NCI-H2029 (cell line): ENCODE measurements at places on chromosomes 6 and 20.

DNA sequence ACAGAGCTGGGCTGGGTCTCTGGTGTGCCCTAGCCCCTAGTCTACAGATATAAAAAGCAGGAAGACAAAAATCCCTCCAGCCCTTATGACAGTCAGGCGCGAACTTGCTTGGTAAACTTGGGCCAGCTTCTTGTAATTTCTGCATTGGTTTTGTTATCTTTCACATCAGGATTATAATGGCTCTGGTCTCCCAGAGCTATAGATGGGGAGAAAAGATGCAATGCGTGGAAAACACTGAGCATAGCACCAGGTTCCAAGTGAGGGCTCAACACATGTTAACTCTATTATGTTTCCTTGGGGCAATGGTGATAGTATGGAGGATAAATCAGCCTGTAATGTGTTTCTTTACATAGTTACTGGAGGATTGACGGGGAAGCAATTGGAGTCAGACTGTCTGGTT is 246.8 kb upstream of the KCNG1 start:
- no peak for DNase-seq

DNA sequence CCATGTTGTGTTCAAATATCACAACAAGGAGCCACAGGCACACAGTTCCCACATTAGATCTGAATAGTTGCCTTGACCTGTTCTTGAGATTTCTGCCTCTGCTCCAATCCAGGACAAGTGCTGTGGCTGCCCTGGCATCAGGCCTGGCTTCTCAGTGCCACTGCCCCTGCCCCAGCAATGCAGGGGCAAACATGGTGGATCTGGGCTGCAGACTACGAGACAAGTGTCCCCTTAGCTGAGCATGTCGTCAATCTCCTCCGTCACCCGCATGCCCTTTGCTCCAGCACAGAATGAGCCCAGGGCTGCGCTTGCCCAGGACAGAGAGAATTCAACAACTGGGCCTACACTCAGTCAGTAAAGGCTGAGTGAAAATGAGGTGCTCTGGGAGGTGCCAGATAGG is 201.6 kb downstream of the SYNDIG1 start:
- no peak for DNase-seq

DNA sequence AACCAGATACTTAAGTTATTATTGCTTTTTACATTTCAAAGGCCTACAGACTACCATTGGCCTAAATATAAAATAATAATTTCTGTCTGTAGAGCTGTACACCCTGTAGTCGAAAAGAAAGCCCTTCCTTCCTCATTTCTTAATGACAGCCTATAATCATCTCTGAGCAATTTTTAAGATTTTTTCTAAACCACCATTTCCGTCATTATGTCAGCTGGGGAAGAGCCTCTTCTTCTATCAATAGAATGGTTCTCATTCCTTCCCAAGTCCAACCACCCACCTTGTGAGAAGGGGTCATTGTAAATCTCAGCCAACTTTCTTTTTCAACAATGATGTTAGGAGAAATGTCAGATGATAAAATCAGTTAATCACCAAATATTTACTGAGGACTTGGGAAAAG is 91.8 kb downstream of the PLEKHG1 start:
- no peak for DNase-seq

DNA sequence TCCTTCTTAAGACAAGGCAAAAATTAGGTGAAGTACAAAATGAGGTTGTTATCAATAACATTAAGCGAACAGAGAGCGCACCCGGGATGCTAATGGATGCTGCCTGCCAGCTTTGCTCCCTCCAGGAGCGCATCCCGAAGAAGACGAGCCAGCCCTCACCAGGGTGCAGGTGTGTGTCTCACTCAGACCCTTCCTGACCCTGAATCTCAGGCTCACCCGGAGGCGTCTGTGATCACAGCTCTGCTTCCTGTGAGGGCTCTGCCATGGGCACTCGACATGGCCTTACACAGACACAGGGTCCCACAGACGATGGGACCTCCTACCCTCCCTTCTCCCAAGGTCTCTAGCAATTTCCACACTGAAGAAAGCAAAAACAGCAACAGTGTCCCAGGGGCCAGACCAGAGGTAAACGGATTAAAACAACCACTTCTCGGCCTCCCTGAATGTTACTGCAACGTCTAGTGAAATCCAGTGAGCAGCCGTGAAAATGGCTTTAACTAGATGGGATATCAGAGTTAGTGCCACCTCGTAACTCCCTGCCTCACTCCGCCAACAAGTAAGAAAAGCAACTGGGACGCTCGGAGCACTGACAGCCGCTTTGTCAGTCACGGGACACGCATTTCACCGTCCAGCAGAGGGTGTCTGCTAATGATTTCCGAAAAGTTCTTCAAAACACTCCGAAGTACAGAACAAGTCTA is 11.7 kb downstream of the ZBTB46 start:
- no peak for DNase-seq

DNA sequence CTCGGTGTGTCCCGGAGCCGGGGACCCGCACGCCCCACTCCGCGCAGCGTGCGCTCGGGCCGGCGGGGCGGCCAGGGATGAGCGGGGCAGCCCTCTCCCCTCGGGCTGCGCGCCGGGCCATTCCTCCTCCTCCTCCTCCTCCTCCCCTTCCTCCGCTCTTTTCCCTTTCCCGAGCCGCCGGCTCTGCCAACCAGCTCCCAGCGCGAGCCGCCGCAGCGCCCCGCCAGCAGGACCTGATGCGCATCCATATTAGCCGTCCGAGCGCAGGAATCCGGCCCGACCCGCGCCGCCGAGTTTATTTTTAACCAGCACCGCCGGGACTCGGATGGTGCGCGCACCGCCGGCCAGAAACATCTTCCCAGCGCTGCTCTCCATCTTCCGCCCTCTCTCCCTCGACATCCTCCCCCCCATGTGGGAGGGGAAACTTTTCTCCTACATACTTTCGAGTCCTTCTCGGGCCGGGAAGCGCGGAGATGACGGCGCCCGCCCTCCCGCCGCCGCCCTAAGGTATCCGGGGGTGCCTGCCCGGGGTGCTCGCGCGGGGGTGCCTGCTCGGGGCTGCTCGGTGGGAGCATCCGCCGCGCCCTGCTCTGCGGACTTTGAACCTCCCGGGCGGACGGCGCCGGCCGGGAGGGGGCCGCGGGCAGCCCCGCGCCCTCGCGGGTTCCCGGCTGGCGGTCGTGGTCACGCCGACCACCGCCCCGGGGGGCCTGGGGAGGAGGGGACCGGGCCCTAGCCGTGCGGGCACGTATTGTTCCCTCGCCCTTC is 619 bp downstream of the RREB1 start:
- DNase-seq = peak; percentile 36

GRCh38 chr6:41705996-41706835 is 29.2 kb downstream of the TFEB start:
- DNase-seq = peak; percentile 15

DNA sequence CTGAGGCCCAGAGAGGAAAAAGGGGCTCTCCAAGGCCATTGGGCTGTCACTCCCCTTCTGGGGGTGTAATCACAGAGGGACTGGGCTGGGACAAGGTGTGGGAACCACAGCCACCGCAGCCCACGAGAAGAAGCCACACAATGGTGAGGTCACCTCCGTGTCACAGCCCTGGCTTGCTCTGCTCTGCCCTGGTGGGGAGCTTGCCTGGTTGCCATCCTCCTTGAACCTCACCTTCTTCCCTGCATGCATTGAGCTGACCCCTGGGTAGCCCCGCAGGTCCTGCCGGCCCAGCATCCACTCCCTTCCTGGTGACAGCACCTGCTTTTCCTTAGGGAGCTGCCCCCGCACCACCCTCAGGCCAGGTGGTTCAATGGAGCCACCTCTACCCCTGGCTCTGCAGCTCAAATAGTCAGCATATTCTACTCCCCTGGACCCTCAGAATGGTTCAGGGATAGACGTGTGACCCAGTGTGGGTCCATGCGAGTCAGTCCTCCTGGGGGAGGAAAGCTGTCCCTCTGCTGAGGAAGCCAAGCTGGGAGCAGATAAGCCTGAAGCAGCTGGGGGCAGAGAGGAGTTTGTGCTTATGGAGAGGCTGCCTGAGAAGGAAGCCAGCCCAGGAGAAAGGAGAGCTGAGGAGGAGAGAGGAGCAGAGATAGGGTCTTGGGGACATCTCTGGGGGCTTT is 21.3 kb downstream of the RBM38 start:
- no peak for DNase-seq

GRCh38 chr6:25065666-25066065 is 129.9 kb upstream of the RIPOR2 start:
- DNase-seq = no peak

- DNase-seq = no peak
Measured at GRCh38 chr20:25402583-25402982, 4.9 kb upstream of the GINS1 start.

DNA sequence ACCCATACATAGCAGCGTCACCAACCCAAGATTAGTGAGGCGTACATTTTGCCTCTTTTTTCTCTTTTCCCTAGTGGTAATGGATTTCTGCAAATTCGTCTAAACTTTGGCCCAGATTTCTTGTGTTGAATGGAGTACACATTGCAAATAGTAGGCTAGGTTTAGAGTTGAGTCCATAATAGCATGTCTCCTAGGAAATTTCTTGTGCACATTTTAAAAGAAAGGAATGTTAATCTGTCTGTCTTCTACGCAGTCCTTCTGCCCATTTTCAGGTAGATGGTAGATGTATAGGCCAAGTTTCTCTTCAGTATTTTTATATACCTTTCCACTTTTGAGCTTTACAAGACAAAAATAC is 15.7 kb downstream of the TAB2 start:
- DNase-seq = no peak

DNA sequence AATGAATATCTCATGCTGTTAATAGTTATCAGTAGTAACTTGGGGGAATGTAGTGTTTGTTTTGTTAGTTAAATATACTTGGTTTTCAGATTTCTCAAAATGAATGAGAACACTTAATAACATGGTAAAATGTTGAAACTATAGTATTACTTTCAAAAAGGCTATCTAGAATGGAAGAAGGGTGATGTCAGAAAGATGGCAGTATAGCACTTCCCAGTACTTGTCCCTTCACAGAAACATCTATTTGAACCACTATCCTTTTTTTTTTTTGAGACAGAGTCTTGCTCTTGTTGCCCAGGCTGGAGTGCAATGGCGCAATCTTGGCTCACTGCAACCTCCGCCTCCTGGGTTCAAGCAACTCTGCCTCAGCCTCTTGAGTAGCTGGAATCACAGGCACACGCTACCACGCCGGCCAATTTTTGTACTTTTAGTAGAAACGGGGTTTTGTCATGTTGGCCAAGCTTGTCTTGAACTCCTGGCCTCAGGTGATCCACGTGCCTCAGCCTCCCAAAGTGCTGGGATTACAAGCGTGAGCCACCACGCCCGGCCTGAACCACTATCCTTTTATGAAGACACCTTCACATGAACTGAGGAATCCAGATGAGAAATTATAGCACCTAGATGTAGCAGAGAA is 4.7 kb upstream of the ECHDC1 start:
- no peak for DNase-seq

DNA sequence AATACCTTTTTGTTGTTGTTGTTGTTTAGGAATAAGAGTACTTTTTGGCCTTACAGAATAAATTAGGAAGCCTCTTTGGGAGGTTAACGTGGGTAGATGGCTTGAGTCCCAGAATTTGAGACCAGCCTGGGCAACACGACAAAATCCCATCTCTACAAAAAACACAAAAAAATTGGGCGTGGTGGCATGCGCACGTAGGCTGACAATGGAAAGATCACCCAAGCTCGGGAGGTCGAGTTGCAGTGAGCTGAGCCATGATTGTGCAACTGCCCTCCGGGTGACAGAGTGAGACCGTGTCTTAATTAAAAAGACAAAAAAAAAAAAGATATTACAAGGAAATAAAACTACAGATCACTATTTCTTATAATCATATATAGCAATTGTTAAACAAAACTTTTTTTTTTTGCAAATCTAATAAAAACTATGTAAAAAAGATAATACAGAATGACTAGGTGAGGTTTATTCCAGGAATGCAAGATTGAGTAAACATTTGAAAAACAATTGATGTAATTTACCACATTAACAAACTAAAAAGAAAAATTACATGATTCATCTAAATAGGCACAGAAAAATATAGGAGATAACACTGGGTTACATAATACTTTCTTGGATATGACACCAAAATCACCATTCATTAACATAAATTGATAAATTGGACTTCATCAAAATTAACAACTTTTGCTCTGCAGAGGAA is 43.6 kb upstream of the ASCC3 start:
- no peak for DNase-seq

GRCh38 chr6:137811121-137811915 is 55.7 kb upstream of the TNFAIP3 start:
- no peak for DNase-seq

- no peak for DNase-seq
Measured at GRCh38 chr6:145360865-145361264, 374.5 kb downstream of the EPM2A start.
